Ascending aorta (tissue), 2 donors: ENCODE measurements at places on chromosomes 2 and 18. TPM values are rescaled to one million over a fixed set of nuclear protein-coding genes. Genes with fewer than 3 reads are reported as not detected.

GRCh38 chr2:112841295-112842044, 4.9 kb upstream of the IL1B start:
- no peaks in the 10 kb centered on the region for H3K36me3 ChIP-seq
- no peak for DNase-seq
- H3K4me3 ChIP-seq = no peak overlapping the region
- H3K4me1 ChIP-seq = no peaks in the 10 kb centered on the region
- H3K27ac ChIP-seq = no peak overlapping the region

DNA sequence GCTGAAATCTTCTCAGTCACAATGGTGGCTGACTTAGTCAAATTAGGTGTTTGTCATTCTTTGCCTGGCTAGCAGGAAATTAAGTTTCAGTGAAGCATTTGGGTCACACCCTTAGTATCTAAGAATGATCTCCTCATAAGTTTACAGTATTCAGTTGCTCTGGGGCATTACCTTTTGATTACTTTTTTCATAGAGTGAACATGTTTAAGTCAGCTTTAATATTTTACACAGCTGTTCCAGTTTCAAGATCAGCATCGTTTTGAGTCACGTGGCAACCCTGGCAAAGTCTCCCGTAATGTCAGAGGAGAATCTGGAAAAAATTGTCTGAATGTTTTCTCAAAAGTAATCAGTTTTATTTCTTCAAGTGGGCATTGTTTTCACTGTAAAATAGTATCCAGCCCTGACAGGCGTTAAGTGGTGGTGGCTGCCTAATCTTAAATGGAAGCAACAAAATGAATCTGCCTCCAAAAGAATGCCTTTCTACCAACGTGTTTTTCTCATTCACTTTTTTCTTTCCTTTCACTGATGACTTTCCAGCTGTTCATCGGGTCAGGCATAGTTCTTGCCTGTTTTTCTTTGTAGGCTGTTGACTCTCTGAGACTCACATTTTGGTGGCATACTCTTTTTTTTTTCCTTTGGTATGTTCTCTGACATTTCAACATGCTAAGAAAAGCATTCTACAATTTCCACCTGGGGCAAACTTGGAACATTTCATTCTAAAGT, 319.6 kb upstream of the TCF4 start:
- H3K4me3 ChIP-seq = no peak overlapping the region
- H3K27ac ChIP-seq = no peak overlapping the region
- no peaks in the 10 kb centered on the region for H3K4me1 ChIP-seq
- no peaks in the 10 kb centered on the region for H3K27me3 ChIP-seq
- no peaks in the 10 kb centered on the region for H3K36me3 ChIP-seq

The DNAJC5G gene
- total RNA-seq = not detected

DNA sequence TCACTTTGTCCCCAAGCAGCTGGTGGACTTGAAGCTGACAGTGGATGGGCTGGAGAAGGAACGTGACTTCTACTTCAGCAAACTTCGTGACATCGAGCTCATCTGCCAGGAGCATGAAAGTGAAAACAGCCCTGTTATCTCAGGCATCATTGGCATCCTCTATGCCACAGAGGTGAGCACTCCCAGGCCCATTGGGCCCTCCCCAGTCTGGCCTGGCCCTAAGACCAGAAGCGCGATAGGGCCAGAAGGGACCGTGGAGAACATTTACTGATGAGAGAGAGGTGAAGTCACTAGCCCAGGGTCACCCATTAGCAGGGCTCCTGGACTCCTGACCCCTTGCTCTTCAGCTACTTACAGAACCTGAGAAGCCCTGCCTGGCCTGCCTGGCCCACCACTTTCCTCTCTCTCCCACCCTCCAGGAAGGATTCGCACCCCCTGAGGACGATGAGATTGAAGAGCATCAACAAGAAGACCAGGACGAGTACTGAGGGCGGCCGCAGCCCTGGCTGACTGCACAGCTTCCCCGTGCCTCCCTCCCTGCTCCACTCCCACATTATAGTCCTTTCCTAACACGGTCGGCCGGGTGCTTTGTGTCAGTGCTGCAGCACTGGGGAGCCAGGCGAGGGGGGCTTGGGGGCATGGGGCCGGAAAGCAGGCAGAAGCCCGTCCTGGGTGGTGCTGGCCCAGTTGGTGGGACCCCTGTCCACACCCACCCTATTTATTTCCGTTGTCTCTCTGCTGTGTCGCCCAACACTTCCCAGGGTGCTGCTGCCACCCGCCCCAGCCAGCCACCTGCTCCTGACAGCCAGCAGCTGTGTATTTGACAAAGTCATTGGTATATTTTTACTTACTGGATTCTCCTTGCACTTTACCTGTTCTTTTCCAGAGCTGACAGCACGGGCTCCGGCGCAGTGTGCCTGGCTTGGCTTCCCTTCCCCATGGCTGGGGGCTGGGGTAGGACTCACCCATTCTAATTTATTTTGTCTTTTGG, 6.6 kb upstream of the TMEM214 start:
- DNase-seq = no peak
- H3K27ac ChIP-seq = no peak overlapping the region
- no peaks in the 10 kb centered on the region for H3K4me1 ChIP-seq
- H3K4me3 ChIP-seq = no peak overlapping the region

GRCh38 chr2:1246239-1246638, 167.0 kb upstream of the TPO start:
- no peak overlapping the region for H3K4me3 ChIP-seq
- no peaks in the 10 kb centered on the region for H3K36me3 ChIP-seq
- no peak for DNase-seq
- no peak overlapping the region for H3K27ac ChIP-seq
- H3K4me1 ChIP-seq = no peaks in the 10 kb centered on the region

DNA sequence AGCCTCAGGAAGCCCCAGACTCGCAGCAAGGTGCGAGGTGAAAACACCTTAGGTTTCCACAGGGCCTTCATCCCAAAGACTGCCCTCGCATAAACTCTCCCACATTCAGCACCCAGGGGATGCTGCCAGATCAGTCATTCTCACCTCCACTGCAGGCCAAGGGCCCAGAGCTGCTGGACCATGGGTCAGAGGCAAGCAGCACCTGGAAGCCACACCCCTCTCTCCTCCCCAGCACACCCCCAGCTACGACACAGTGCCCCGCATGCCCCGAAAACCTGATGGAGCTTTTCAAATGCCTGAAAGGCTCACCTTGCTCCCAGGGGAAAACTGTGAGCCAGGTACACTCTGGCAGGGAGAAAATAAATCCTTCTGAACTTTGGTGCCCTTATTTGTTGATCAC, 31.9 kb upstream of the LDLRAD4 start:
- DNase-seq = no peak
- H3K27ac ChIP-seq = no peak overlapping the region
- no peaks in the 10 kb centered on the region for H3K27me3 ChIP-seq
- no peaks in the 10 kb centered on the region for H3K4me1 ChIP-seq
- no peak overlapping the region for H3K4me3 ChIP-seq

GRCh38 chr2:48144777-48145176, 238.5 kb upstream of the FBXO11 start:
- DNase-seq = no peak
- no peaks in the 10 kb centered on the region for H3K27me3 ChIP-seq
- H3K36me3 ChIP-seq = no peaks in the 10 kb centered on the region

DNA sequence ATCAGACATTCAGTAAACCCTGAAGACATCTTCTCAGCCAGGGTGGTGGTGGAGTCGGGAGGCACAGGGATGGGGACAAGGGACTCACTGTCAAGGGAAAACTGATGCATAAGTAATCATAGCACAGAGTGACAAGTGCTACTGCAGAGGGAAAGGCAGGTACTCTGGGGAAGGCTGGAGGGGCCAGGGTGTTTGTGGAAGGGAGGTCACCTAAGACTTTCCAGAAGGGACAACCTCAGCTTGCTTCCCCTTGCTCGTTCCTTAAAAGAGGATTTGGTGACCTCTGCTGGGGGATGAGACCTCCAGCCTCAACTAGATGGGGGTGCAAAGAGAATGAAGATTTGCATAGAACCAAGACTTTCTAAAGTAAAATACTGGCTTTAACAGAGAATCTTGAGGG, 99.5 kb downstream of the SLC4A3 start:
- no peak overlapping the region for H3K4me3 ChIP-seq
- H3K4me1 ChIP-seq = no peaks in the 10 kb centered on the region
- H3K27ac ChIP-seq = no peak overlapping the region

GRCh38 chr18:43078478-43079092, 36.9 kb downstream of the RIT2 start:
- no peak overlapping the region for H3K4me3 ChIP-seq
- no peaks in the 10 kb centered on the region for H3K36me3 ChIP-seq
- no peak overlapping the region for H3K27ac ChIP-seq

DNA sequence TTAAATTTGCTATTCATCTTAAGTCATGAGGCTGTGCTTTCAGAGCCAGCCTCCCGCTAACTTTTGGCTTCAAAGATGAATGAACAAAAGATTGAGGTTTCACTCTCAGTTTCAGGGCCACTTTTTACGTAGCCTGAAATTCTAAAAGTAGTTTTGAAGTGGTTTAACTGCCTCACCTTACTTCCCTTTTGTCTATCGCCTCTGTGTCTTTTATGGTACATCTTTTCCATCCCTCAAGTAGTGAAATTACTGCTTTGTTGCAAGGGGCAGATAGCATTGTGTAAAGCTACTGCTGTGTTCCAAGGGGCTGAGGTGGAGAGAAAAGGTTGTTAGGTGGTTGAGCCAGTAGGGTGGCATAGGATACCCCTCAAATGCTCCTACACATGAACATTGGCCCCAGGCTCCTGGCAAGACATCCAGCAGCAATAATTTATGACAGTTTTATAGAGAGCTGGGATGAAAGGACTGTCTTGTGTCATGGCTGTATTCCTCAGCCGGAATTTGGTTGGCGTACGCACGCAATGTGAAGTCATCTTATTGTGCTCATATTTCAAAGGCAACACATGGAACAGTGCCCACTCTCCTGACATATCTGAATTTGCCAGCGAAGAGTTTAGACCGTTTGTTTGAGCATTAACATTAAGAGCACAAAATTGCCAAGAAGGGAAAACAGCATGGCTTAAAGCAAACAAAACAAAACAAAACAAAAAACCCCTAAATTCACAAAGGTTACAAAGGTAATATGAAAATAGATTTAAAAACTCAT, 32.2 kb downstream of the QPCT start:
- no peak overlapping the region for H3K4me3 ChIP-seq
- H3K36me3 ChIP-seq = no peaks in the 10 kb centered on the region
- no peak for DNase-seq
- no peak overlapping the region for H3K27ac ChIP-seq

GRCh38 chr2:53829273-53829979, 30.3 kb downstream of the GPR75 start:
- no peaks in the 10 kb centered on the region for H3K4me1 ChIP-seq
- no peak overlapping the region for H3K27ac ChIP-seq
- H3K27me3 ChIP-seq = no peaks in the 10 kb centered on the region
